Bronchial epithelial cell (primary cell): ENCODE measurements at places on chromosomes 12 and 14.

GRCh38 chr12:63308671-63309070 lies 157.7 kb upstream of the AVPR1A start:
- no peak for DNase-seq

- DNase-seq, result no peak
Observed at GRCh38 chr12:67515679-67516340, 132.7 kb upstream of the DYRK2 start.

DNA sequence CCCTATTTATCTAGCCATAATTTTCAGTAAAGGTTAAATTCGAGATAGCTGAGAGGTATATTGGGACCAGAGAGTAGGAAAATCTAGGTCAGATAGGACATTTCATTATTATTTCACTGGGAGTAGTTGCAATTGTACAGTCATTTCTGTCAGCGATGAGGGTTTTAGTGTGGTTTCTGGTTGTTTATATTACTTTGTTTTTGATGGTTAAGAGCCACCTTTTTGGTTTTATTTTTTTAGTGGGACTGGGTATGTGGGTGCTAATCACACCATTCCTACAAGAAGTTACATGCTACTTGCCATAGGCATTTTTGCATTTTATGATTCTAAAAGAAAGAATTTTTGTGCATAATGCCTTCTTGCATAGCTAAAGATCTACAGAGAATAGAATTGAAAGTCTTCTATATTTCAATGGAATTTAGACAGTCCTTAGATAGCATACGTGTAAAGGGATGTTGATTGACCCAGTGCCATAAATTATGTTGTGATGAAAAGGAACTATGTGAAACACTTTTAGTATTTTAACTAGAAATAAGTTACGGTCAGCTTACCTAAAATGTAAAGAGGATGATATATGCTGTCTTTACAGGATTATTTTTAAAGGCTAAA lies 85.2 kb downstream of the KTN1 start:
- DNase-seq, result no peak

DNA sequence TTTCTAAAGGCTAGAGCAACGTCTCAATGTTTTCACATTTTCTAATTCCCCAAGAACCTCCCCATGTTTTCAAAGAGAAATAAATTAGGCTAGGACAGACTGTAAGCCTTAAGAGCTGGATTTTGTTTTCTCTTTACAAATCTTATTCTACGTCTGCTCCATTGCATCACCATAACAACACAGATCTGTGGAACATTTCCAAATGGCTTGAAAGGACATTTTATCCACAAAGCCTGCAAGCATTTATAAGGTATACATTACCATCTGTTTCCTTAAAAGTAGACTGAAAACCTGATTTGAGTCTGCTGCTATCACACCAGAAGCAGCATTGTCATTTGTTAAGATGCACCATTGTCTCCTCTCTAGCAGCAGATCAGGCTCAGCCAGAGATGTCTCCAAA lies 115.3 kb upstream of the PLEKHA5 start:
- DNase-seq, result no peak

DNA sequence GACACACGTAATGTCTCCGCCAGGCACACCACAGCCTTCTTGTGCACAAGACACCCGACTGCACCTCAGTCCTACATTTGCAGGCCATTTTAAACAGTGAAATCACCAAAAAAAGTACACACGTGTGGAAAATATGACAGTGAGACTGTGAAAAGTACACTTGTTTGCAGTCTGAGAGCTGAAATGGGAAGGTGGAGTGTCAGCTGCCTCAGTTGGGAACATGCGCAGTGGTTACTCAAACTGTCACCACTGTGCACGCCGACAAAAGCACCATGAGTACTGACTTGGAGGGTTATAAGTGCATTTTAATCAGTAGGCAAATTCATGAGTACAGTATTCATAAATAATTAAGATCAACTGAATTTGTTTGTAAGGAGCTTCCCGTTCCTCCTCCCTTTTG lies 15.8 kb downstream of the VPS33A start:
- DNase-seq, result no peak

GRCh38 chr14:105283028-105283427 lies 17.8 kb downstream of the BRF1 start:
- no peak for DNase-seq

- no peak for DNase-seq
Observed at GRCh38 chr12:47818467-47819137, 1.1 kb downstream of the HDAC7 start.

DNA sequence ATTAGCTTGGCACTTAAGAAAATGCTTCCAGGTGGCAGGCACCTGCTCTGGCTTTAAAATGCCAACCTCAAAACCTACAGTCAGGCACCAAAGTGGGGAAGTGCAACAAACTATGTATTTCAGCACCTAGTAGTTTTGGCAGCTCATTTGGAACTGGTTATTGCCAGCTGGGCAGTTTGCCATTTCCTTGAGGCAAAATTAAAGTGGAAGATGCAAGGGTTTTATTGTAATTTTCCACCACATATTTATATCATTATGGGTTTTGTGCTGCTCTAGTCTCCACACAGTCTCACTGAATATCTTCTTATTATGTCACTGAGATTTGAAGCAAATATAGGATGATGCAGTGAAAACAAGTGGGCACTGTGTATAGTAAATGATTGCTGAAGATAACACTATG lies 117.0 kb downstream of the PRKD1 start:
- peak; percentile 9 for DNase-seq

DNA sequence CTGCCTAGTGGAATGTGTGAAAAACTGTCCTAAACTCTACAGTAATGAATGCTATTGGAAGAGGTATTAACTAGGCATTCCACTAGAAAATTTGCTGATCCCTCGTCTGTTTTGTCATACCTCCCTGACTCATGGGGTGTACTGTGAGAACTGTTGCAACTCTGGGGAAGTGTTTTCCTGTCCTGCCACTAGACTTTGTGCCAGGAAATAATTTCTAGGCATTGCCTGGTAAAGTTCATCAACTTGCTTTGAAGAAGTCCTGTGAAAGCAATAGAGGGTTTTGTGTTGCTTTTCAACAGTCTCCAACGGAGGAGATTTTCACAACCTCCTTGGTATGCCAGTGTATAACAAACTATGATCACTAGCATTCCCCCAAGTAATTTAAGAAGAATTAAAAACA lies 139.9 kb downstream of the AKAP6 start:
- peak; percentile 91 for DNase-seq

- DNase-seq, result peak; percentile 85
Observed at GRCh38 chr14:98906123-98906995, 365.6 kb downstream of the BCL11B start.
